GM12864 (cell line): ENCODE measurements at places on chromosomes 5 and 9.

GRCh38 chr9:23824830-23825591 is 1.0 kb downstream of the ELAVL2 start:
- no peak for DNase-seq

DNA sequence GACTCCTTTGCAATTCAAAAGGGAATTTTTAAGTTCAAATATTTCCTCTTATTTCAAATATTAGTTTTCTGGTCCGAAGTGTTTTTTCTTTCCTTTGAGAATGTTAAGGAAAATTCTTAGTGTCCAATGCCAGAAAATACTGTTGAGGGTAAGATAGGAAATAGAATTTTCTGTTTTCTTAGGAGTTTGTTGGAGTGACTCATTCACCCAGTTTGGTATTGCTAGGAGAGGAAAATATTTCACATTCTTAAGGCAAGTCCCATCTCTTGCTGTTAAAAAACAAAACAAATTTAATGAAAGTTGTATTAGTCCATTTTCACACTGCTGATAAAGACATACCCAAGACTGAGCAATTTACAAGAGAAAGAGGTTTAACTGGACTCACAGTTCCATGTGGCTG is 349.2 kb upstream of the ADAMTSL1 start:
- no peak for DNase-seq

DNA sequence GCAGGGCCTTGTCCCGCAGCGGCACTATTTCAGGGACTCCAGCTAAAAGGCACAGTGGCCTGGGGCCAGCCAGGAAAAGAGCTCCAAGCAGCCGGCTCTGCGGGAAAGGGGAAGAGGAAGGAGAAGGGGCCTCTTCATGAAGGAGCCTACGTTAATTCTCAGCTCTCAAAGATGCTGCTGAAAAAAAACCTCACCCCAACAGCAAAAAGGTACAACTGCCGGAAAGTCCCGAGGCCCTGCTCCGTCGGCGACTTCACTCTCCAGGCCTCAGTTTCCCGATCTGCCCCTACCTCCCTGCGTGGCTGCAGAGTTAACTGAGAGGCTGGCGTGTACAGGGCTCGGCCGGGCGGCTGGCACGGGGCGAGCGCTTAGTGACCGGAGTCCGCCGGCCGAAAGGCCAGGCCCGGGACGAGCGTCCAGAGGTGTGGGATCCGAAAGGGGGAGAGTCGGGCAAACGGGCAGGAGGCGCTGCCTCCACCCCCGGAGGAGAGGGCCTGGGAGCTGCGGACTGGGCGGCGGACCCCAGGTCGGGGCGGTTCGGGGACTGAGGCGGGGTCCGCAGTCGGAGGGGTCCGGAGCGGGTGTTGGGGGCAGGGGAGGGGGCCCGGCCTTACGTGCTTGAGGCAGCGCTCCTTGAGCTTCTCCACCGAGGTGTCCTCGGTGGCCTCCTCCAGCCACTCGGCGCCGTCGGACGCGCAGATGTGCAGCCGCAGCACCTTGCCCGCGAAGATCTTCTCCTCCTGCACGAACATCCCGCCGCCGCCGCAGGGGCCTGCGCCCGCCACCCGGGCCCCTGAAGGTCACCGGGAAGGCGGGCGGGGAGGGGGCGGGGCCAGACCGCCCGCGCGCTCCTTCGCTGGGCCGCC is 529 bp downstream of the UBAC1 start:
- no peak for DNase-seq

DNA sequence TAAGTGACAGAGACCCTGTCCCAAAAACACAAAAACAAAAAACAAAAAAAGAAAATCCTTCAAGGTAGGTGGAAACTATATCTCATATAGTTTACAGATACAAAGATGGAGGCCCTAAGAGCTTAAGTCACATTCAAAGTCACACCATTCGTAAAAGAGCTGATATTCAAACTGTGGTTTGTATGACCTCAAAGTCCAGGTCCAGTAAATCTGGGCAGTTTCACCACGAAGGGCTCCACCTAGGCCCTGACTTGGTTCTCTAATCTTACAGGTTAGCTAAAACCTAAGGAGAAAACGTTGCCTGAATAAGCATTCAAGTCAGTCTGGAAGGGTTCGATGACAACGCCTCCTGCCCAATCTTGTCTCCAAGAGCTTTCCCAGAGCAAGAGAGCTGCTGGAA is 44.1 kb downstream of the SUSD1 start:
- DNase-seq, result no peak

GRCh38 chr9:95845751-95846150 is 29.7 kb upstream of the ERCC6L2 start:
- DNase-seq, result no peak

DNA sequence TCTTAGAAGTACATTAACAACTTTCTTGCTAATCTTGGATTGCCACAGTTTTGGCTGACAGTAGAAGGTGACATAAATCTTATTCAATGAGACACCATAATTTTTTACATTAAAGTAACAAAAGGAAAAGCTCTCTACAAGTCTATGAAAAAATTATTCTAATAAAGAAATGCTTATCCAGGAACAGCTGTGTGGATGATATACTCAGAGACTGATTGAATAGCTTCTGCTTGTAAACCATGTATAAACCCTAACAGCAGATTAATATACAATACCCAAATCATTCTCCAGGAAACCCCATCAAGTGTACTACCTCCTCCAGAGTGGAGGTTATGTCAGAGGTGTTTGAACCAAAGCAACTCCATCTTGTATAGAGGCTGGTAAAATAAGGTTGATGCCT is 581.4 kb upstream of the PTGER4 start:
- DNase-seq, result no peak

DNA sequence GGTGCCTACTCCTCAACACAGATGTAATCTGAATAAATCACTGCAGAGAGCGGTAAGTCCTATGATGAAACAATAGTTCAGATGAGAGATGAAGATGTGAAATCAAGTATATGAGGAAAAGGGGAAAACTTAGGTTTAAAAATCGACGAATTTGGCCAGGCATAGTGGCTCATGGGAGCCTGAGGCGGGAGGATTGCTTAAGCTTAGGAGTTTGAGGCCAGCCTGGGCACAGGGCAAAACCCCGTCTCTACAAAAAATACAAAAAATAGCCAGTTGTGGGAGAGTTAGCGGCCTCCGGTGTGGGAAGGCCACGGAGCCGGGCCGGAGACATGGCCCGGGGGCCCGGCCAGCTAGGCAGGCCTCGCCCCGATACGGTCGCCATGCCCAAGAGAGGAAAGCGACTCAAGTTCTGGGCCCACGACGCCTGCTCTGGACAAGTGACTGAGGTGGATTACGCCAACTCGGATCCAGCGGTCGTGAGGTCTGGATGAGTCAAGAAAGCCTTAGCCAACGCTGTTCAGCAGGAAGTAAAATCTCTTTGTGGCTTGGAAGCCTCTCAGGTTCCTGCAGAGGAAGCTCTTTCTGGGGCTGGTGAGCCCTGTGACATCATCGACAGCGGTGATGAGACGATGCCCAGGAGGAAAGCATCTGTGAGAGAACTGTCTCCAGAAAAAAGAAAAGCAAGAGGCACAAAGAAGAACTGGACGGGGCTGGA is 62.8 kb upstream of the SUB1 start:
- no peak for DNase-seq
